ENCODE measurements at places on chromosomes 2 and 18.
A peak's percentile ranks its signal among the peaks of the same experiment; 100 is the strongest.

DNA sequence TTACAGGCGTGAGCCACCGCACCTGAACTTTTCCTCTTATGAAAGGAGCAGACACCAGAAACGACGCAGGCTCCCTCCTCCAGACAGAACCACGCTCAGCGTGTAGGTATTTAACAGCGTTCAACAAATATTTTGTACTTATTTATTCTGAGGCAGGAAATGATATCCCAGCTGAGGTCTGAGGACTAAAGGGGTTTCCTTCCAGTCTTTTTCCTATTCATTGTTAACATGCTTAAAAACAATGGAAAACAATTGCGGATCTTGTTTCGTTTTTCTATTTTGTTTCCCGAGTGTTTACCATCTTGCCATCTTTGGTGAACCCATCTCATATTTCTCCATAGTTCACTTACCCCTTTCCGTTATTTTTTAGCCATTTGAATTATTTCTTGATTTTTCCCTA, 43.7 kb upstream of the FOSL2 start:
- DNase-seq, result no peak

DNA sequence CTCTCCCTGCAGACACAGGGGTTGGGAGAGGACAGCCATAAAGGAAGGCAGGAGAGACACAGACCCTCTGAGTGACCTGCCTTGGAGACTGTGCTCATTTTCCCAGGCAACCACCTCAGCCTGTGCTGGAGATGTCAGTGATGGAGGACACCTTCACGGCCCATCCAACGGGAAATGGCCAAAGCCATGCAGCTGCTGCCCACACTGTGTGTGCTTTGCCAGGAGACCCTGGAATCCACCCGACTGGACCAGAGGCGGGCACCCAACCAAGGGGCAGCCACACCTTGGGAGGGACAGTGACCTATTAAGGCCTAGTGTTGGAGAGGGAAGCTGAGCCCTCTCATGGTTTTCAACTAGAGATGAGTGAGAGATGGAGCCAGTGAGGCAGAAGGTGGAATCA, 192.5 kb downstream of the SMAD2 start:
- no peak for DNase-seq

GRCh38 chr2:79530443-79530842, 17.6 kb downstream of the CTNNA2 start:
- DNase-seq, result no peak

DNA sequence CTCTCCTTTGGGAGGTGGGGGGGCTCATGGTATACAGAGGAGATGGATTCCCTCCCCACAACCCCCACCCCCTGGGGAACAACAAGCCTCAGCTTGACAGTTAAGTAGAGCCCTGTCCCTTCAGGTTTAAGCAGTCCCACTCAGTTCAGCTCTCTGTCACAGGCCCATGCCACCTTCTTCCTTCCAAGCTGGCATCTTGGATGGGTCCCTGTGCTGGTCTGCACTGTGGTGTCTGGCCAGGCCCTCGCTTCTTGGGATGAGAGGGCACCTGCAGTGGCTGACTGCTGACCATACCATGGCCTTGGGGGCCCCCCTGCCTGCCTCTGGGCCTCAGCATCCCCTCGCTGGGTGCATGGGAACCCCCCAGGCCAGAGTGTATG, 20.4 kb upstream of the GPR17 start:
- DNase-seq, result no peak

DNA sequence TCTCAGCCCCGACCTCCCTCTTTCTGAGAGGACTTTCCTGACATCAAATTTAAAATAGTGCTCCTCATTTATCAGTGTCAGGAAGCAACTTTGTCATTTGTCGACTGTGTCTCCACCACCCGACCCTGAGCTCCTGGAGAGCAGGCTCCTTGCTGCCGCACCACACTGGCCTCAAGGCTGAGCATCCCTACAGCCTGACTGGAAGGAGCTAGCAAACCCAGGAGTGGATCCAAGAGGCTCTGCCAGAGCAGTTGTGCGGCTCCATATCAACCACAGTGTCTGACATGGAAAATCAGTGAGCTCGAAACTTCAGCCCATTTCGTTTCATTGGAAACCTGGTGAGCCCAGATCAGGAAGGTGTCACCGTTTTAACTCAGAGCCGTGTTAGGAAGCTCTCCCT, 125.2 kb downstream of the PTGR3 start:
- DNase-seq, result no peak

- peak; percentile 66 for DNase-seq
These were observed 40.0 kb downstream of the DNMT3A start for GRCh38 chr2:25301453-25302352.

DNA sequence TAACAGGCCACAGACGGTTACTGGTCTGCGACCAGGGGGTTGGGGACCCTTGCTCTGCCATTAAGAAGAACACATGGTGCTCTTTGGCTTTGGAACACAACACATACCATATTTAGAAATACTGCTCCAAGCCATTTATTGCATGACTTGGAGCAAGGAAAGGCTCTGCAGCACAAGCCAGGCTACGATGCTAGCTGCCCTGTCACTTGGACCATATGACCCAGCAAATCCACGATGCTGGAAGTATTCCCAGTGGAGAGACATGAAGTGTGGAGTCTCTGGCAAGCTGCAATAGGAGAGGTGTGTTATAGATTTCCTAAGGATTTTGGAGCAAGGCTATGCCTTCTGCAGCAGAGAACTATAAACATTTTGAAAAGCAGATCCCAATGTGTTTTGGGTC, 171.2 kb downstream of the HAUS1 start:
- no peak for DNase-seq

GRCh38 chr2:46331109-46331766, 34.0 kb downstream of the EPAS1 start:
- DNase-seq, result no peak

GRCh38 chr2:193462411-193462810, 1267.7 kb upstream of the TMEFF2 start:
- DNase-seq, result no peak

DNA sequence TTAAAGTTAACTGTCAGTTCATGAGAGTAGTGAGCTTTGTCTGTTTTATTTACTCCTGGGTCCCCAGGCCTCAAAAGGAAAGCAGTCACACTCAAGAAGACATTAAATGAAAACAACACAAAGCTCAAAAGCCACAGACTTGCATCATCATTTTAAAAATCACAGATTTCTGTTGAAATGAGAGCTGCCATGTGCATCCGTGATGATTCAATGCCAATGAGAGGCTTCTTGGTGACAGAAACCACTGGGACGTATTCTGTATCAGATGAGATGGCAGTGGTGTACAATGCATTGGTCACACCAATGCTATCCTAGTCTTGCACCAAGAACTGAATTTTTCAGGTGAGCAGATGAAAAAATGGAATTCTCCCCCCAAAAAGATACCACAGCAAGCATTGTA, 204.8 kb downstream of the ANAPC1 start:
- no peak for DNase-seq

- no peak for DNase-seq
These were observed 5.3 kb upstream of the IL36G start for GRCh38 chr2:112972423-112973086.

GRCh38 chr18:31497836-31498573, at the start of gene DSG2:
DSG2 (plus strand) TSS chr18:31498177; CDS start chr18:31498252, 75 bp downstream.
- DNase-seq, result peak; percentile 14

DNA sequence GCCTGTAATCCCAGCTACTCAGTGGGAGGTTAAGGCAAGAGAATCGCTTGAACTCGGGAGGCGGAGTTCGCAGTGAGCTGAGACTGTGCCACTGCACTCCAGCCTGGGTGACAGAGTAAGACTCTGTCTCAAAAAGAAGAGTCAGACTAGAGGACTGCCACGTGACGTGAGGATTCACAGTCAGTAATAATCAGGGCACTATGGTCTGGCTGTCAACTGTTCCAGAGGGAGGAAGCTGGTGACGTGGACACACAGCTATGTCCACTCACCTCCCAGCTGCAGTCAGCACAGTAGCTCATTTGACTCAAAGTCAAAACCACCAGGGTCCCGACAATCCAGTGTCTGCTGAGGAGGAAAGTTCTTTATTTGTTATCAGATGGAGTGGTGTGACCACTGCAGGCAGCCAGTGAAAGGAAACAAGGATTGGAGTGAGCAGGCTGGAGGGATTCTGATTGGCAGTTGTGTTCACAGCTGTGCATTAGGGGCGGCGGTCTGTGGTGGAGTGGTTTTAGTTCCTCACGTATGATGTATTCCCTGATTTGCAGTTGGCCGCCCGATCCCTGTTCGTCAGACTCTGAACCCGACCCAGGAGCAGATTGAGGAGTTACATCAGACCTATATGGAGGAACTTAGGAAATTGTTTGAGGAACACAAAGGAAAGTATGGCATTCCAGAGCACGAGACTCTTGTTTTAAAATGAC, 37.9 kb downstream of the MOGAT1 start:
- no peak for DNase-seq

GRCh38 chr2:73081181-73081671, 9.7 kb upstream of the SFXN5 start:
- no peak for DNase-seq

GRCh38 chr2:152825834-152826233, 107.4 kb downstream of the ARL6IP6 start:
- no peak for DNase-seq

DNA sequence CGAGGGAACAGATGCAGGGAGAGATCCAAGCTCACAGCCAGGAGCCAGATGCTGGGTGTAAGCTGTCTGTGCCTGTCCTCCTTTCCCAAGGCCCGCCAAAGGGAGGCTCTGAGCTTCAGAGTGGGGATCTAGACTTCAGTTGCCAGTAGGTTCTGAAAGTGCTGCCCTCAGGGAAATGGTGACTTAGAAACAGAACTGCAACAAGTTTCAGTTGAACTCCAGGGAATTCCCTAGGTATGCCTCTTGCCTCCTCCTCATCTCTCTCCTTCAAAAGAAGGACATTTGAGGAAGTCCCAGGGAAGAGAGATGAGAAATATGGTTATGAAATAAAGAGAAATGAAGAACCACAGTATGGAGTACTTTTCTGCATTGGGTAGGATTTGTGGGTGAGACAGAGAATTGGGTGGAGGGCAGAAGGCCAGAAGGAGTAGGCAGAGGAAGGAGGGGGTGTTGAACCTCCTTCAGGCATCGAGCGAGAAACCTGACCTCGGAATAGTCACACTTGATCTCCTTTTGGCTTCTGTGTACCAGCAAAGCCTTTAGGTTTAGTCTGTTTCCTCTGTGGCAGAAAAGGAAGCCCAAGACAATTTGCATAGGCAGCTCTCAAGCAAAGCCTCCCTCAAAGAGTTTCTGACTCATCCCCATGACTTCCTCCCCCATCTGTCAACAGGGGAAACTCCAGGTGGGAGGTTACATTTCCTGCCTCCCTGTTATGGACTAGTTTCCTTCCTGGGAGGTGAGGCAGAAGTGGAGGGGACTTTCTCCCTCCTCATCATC, 45.7 kb downstream of the QPCT start:
- DNase-seq, result peak; percentile 91

GRCh38 chr18:76370686-76371085, 124.4 kb downstream of the ZNF516 start:
- DNase-seq, result no peak

DNA sequence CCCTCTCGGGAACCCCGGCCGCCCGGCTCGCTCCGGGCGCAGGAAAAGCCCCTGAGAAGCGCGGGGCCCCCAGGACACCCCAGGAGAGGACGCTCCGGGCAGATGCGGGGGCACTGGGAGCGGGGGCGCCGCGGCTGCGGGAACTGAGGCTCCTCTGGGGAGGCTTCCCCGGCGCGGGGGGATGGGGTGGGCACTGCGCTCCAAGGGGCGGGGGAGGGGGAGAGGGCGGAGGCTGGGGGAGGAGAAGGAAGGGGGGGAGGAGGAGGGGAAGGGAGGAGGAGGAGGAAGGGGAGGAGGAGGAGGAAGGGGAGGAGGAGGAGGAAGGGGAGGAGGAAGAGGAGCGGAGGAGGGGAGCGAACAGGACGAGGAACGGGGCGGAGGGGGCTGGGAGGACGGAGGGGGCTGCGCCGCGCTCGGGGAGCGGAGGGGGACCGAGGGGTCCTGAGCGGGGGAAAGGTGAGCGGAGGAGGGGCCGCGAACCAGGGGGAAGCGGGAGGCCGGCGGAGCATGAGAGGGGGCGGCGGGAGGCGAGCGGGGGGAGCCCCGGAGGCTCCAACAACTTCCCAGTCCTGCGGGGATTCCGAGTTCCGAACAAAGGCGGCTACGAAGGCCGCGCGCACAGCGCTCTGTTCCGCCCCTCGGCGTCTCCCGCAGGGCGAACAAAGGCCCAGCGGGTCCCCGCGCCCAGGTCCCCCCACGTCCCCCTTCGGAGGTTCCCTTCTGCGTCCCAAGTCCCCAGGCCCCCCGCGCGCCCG, 742 bp downstream of the PXDN start:
- DNase-seq, result peak; percentile 23

GRCh38 chr2:237943395-237944094, 23.3 kb upstream of the UBE2F start:
- no peak for DNase-seq

DNA sequence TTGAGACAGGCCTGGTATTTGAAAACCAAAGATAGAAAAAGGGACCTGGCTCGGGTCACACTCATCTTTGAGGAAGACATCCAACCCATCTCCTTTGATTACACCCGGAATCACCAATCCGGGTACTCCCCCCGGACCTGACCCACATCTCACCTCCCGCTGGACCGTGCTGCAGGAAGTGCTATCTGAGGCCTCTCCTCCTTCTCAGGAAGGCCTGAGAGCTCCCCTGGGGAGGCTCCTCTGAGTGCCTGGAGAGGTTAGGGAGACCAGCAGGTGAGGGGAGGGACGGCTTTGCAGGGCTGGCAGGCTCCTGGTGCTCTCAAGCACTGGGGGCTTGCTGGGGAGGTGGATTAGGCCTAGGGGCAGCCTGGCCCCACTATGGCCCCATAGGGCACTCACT, 170.9 kb downstream of the ACKR3 start:
- DNase-seq, result no peak

GRCh38 chr2:19868224-19868623, 33.6 kb downstream of the TTC32 start:
- no peak for DNase-seq
